ENCODE measurements at places on chromosomes 13 and 19. TPM values are rescaled to one million over a fixed set of nuclear protein-coding genes. Genes with fewer than 3 reads are reported as not detected.

FLT1 gene
- total RNA-seq = 22.3 TPM

WDR87 gene
- not detected for total RNA-seq

GRCh38 chr13:102654756-102655155, 40.1 kb downstream of the METTL21C start:
- no peak for DNase-seq

- DNase-seq = peak; percentile 99
Measured at GRCh38 chr19:49812997-49813861, at the start of gene FUZ. TSS of gene FUZ (minus strand) at chr19:49813292. CDS start at chr19:49813106, 186 bp downstream.

GRCh38 chr13:25493931-25494640, 122.3 kb downstream of the ATP8A2 start:
- DNase-seq = no peak

DNA sequence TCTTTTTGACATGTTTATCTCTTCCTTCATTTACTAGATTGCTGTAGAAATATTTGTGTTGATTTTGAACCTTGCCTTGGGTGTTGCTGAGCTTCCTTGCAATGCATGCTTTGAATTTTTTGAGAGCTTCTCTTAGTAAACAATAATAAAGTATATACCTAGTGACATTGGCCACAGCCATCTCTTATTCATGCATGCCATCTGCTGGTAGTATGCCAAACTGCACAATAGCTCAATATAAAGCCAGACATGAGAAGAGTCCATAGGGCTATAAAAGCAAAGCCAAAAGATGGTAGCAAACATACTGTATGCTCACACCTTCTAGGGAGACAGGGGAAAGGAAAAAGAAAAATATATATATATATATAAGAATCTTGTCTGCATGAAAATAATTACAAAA, 18.9 kb upstream of the ZSCAN5A start:
- no peak for DNase-seq

DCLK1 gene
- 82.5 TPM for total RNA-seq

- no peak for DNase-seq
Measured at GRCh38 chr19:46365561-46365960, 18.7 kb downstream of the PPP5C start.

- no peak for DNase-seq
Measured at GRCh38 chr19:39846678-39847486, 703 bp upstream of the FBL start.

- DNase-seq = no peak
Measured at GRCh38 chr13:112346173-112346898, 29.8 kb upstream of the SPACA7 start.

- DNase-seq = no peak
Measured at GRCh38 chr19:50833802-50834167, 411 bp upstream of the KLK15 start.

NDUFA3 gene
- total RNA-seq = 6.8 TPM

DNA sequence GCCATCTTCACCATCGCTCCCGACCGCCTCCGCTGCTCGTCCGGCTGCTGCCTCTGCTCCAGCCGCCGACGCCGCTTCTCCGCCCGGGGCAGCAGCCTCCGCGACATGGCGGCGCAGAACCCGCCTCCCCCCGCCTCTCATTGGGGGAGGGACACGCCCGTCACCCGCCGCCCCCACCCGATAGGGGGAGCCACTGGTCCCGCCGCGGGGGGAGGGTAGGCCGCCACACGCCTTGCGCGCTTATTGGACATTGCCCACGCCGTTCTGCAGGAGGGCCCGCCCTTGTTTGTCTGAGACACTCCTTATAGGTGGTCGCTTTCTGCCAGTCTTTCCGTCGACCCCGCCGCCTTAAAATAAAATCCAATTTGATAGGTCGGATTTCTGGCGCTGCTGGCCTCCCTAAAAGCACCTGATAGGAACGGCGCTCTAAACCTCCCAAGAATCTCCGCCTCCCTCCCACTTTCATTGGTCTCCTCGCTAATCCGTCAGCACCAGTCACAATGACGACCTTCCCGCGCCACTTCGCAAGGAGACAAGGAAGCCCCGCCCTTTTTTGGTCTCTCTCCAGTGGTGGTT, at the start of gene HNRNPL:
Gene HNRNPL, minus strand, starts transcription at position 127 of the 576 bp plus-strand sequence. Its CDS starts 20 bp downstream, at position 107.
- peak; percentile 100 for DNase-seq

- DNase-seq = peak; percentile 82
Measured at GRCh38 chr13:29923554-29924481, 73.4 kb upstream of the UBL3 start.

APBA3 gene
- total RNA-seq = 14.6 TPM

- no peak for DNase-seq
Measured at GRCh38 chr19:4267901-4268815, 10.9 kb upstream of the SHD start.
